ENCODE measurements at places on chromosomes 5 and 9.
A peak's percentile ranks its signal among the peaks of the same experiment; 100 is the strongest.

- DNase-seq: no peak
These were observed 37.9 kb downstream of the ERGIC1 start for GRCh38 chr5:172871982-172872381.

- DNase-seq: no peak
These were observed 70.3 kb downstream of the RIGI start for GRCh38 chr9:32455738-32456137.

DNA sequence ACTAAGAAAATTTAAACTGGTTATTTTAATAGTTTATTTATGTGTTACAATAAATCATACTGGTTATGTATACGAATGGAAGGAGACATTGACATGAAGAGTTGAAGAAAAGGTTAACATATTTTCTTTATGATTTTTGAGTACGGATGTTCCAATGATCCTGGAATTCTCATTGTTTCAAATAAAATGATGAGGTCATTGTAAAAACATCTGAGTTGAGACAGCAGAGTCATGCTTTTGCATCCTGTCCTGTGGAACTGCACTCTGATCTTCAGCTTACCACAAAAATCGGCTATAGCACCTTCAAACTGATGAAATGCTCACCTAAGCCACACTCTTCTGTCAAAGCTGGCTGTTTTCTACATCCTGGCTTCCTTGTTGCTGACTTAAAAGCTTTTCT is 67.8 kb downstream of the PTCD2 start:
- no peak for DNase-seq

GRCh38 chr9:109989296-109989695 is 209.3 kb downstream of the PALM2AKAP2 start:
- no peak for DNase-seq

DNA sequence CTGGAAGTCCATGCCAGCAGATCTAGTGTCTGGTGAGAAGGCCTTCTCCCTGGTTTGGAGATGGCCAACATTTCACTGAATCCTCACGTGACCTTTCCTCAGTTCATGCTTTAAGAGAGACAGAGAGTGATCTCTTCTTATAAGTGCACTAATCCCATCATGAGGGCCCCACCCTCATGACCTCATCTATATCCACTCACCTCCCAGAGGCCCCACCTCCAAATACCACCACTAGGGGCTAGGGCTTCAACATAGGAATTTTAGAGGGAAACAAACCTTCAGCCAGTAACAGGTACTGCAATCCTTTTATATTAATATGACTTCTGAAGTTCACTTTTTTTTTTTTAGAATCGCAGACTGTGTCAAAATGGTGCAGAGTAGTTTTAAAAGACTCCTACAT is 496.9 kb upstream of the ADAMTS16 start:
- no peak for DNase-seq

- no peak for DNase-seq
These were observed 312.9 kb upstream of the RPS23 start for GRCh38 chr5:82591021-82591515.

DNA sequence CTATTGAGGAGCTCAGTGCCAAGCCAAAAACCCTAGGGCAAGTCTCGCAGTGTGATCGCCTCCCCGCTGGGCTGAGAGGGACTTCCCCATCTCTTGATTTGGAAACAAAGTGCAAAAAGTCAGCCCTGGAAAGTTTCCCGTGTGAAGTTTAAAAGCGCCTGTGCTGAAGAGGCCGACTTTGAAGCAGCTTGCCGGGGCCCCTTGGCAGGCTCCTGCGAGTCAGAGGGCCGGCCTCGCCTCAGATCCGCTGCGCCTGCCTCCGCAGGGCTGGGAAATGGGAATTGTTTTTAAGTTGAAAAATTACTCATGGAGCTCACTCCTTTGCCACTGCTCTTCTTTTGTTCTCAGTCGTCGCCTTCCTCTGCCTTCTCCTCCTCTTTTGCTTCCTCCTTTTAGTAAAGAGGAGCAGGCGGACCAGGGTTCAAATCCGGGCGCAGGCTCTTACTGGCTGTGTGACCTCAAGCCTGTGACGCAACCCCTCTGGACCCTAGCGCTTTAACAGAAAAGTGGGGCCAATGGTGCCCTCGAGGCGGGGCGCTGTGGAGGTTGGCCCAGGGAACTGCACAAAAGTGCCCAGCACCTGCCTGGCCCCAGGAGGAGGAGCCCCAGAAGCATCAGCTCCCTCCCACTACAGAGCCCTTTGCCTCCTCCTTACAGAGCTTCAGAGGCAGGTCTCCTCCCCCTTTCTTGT is 14.7 kb upstream of the LHX2 start:
- DNase-seq: no peak

GRCh38 chr5:109630093-109630492 is 59.6 kb upstream of the MAN2A1 start:
- no peak for DNase-seq

DNA sequence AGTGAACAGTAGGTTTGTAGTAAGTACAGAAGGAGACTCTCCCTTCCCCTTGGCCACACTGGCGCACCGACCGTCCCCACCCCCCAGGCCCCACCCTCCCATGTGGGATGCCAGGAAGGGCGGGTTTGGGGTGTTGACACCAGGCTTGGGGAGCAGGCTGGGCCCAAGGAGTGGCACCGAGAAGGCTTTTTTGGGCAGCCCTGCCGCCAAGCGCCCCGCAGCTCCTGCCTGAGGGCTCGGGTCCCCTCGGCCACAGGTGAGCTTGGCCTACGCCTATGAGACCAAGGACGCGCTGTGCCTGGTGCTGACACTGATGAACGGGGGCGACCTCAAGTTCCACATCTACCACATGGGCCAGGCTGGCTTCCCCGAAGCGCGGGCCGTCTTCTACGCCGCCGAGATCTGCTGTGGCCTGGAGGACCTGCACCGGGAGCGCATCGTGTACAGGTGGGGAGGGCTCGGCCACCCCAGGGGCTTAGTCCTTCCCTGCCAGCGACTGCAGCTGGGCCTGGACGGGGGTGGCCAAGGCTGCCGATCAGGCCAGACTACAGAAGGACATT is 7.3 kb downstream of the GRK6 start:
- no peak for DNase-seq

GRCh38 chr9:136237486-136238341 is 7.9 kb downstream of the QSOX2 start:
- DNase-seq: no peak

- DNase-seq: no peak
These were observed 1.8 kb downstream of the MRPL36 start for GRCh38 chr5:1797855-1798254.

- no peak for DNase-seq
These were observed 122.4 kb upstream of the MSX2 start for GRCh38 chr5:174601946-174602345.

DNA sequence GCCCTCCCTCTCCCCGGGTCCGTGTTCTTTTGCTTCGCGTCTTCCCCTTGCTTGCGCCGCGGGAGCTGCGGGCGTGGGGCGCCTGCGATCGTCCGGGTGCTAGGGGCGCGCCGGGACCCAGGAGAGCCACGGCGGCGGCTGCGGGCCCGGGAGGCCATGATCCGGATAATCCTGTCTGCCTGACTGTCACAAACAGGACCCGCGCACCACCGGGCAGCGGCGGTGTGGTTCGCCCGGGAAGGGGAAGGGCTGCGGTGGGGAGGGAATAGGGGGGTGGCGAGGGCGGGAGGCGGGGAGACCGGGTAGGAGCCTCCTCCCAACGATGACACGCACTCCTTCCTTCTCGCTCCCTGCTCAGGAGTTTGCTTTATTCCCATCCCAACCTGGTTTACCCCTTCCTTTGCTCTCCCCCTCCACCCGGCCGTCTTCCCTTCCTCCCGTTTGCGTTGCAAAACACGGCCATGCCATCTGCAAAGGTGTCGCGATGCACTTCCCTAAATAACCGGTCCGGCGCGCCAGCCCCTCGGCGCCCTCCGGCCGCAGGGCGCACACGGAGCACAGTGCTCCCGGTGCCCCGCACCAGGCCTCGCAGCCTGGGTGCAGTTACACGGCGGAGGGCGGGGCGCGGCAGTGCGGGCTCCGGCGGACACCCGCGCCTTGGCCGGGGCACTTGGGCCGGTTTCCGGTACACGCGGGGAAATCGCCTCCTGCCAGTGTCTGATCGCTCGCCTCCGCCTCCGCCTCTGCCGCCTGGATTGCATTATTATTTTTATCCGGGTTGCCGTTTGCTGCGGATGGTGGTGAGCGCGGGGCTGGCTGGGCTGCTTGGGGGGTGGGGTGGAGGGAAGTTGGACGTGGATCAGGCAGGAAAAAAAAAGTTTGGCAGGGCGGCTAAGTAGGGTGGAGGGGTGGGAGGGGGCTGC is 1.5 kb downstream of the SMARCA2 start:
- peak; percentile 39 for DNase-seq

DNA sequence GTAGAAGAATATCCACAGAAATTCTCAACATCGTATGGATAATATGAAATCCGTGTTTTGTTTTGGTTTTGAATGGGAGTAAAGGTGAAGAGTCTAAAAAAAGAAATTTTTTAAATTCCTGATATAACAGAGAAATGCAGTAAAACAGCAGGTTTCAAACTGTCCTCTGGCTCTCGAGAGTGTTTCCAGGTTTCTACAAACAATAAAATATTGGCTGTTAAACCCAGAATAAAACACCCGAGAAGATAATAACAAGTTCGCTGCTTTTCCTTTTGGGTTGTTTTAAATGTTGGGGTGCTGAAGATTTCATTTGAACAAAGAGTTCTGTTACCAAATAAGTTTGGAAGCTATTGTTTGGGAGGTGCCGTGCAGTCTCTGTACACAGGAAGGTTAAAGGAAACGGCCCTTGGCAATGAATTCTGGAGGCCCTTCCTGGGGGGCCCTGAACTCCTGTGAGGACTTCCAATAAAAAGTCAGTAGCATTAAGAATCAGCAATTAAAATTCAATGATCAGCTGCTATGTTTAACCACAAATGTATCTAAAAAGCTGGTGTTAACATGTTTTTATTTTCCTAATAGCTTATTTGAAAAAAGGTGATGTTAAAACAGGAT is 215.8 kb downstream of the TSSK1B start:
- DNase-seq: no peak

- DNase-seq: no peak
These were observed 287.9 kb downstream of the ZSWIM6 start for GRCh38 chr5:61619777-61620518.
